HepG2 (cell line): ENCODE measurements at places on chromosomes 5 and 9. TPM values are rescaled to one million over a fixed set of nuclear protein-coding genes. Genes with fewer than 3 reads are reported as not detected.

DNA sequence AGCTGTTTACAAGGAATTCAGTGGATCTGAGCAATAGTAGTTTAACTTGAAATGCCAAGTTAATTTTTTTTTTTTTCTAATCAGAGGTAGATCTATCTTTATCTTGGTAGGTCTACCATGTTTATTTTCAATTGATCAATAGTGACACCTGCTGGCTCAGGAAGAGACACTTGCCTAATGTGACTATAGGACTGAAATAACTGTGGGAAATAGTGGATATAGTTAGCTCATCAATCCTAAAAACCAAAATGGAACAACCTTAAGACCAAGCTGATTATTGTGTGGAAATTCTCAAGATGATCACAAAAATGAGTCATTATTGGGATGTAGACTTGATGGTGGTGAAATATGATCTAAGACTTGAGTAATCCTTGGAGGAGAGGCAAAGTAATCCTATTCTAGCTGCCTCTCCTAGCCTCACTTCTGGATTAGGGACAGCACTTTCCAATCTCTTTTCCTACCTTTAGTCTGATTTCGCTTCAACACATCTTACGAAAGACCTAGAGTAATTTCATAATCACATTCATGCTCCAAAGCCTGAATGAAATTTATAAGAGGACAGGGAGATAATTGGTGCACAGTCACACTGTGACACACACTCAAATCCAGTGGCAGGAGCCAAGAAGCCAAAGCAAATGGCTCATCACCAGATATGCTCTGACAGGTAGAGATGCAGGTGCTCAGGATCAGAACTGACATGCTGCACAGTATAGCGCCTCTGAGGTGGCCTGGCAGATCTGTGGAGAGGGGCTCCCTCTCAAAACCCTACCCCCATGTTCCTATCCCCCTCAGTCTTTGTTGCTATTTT is 156.3 kb downstream of the HMHB1 start:
- no peaks in the 10 kb centered on the region for H3K4me1 ChIP-seq
- DNase-seq: peak; percentile 22
- no peak overlapping the region for H3K27ac ChIP-seq
- H3K36me3 ChIP-seq: no peaks in the 10 kb centered on the region
- H3K4me3 ChIP-seq: no peak overlapping the region

GRCh38 chr5:80207832-80208231 is 48.0 kb downstream of the SERINC5 start:
- H3K36me3 ChIP-seq: no peaks in the 10 kb centered on the region; the same call in 1 of the 2 replicates
- no peak overlapping the region for H3K27ac ChIP-seq
- H3K4me3 ChIP-seq: no peak overlapping the region
- no peaks in the 10 kb centered on the region for H3K27me3 ChIP-seq

- H3K4me3 ChIP-seq: no peak overlapping the region
- H3K27me3 ChIP-seq: peaks cover 2% of the 10 kb centered on the region; the same call in 1 of the 2 replicates
- H3K27ac ChIP-seq: no peak overlapping the region
- no peaks in the 10 kb centered on the region for H3K4me1 ChIP-seq
Measured at GRCh38 chr5:15021266-15022046, 149.9 kb upstream of the ANKH start.

DNA sequence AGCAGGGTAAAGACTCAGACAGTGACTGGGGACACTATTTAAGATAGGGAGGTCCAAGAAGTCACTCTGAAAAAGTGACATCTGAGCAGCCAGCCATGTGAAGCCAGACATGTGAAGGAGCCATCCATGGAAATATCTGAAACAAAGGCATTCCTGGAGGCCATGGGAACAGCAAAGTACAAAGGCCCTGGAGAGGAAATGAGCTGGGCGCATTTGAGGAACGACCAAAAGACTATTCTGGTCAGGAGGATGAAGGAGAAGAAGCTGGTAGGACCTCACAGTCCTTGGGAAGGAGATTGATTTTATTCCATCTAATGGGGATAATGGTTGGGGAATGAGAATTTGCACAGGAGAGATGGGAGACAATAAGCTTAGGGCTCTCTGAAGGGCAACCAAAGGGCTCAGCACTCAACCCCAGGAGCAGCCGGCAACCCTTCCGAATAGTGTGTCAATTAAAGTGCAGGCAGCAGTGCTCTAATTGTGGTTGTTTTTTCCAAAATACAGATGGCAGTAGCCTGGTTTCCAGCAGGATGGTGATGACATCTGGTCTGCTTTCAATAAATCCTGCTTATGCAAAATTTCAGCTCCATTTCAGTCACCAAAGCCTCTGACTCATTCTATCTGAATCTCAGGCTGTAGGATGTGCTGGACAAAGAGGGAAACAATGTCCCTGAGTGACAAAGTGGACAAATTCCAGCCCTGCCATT is 26.7 kb downstream of the FOXI1 start:
- no peak overlapping the region for H3K27ac ChIP-seq
- no peak for DNase-seq
- no peak overlapping the region for H3K4me3 ChIP-seq
- no peaks in the 10 kb centered on the region for H3K27me3 ChIP-seq
- no peaks in the 10 kb centered on the region for H3K36me3 ChIP-seq
- H3K4me1 ChIP-seq: no peaks in the 10 kb centered on the region

The CCL28 gene
- not detected in 2 replicates for total RNA-seq

DNA sequence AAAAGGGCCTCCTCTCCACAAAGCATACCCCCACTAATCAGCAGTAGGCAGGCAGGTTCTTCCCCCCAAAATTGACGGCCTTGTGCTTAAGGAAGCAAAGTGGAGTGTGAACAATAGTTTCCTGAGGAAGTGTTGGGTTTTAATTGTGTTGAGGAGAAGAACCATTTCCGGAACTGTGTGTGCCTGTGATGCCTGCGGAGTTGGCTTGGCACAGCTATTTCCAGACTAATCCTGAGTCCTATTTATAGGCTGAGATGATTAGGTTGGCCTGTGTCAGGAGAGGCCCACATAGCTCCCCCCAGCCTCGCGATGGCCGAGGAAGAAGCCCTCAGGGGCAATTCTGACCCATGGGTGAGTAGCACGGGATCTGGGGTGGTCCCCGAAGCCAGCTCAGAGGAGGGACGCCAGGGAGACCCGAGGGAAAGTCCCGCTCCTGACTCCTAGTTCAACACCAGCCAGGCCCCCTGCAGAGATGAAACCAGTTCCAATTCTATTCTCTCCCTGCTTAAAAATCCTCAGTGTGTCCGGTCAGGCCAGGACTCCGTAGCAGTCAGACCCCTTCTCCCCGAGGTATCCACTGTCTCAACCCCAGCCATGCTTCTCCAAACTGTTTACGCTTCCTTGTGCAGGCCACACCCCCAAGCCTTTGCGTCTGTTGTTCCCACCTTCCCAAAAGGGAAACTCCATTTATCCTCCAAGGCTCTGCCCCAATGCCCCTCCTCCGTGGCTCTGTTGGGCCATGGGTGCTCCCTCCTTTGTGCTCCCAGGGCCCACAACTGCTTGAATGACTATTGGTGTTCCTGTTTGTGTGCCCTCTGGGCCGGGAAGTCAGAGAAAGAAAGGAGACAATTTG is 18.1 kb downstream of the GSN start:
- H3K36me3 ChIP-seq: no peaks in the 10 kb centered on the region
- no peak for DNase-seq
- no peaks in the 10 kb centered on the region for H3K27me3 ChIP-seq
- peaks cover 94% of the 10 kb centered on the region for H3K4me1 ChIP-seq

DNA sequence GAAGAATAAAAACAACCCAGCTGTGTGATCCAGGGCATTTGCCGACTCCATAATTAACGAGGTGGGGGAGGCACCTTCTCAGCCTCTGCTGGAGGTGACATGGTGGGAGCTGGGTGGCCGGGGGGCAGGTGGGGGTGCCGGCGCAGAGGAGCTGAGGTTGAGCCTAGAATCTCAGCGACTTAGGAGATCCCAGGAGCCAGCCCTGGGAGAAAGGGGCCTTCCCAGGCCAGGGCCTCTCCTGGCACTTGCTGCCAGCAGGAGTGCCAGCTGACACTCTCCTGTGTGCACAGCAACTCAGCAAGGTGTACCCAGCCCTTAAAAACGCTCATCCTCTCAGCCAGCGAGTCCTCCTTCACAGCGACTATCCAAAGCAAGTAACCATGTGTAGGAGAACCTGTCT is 62.8 kb upstream of the FCN1 start:
- DNase-seq: no peak
- H3K36me3 ChIP-seq: no peaks in the 10 kb centered on the region
- no peak overlapping the region for H3K27ac ChIP-seq
- H3K4me1 ChIP-seq: no peaks in the 10 kb centered on the region
- H3K4me3 ChIP-seq: no peak overlapping the region
- H3K27me3 ChIP-seq: peaks cover 3% of the 10 kb centered on the region; the same call in 1 of the 2 replicates

DNA sequence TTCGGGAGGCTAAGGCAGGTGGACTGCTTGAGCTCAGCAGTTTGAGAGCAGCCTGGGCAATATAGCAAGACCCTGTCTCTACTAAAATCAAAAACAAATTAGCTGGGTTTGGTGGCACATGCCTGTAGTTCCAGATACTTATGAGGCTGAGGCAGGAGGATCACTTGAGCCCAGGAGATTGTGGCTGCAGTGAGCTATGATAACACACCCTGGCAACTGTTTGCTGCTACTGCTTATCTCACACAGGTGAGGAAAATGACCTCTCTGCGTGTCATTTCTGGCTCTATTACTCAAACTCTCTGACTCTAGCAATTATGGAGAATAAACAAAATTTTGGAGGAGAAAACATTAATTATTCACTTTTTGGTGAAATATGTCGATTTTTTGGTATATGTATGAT is 45.3 kb upstream of the TMC1 start:
- H3K36me3 ChIP-seq: no peaks in the 10 kb centered on the region
- H3K27me3 ChIP-seq: no peaks in the 10 kb centered on the region
- DNase-seq: no peak
- peaks cover 31% of the 10 kb centered on the region for H3K4me1 ChIP-seq
- no peak overlapping the region for H3K27ac ChIP-seq
- H3K4me3 ChIP-seq: no peak overlapping the region

The NUTM2F gene
- 0.07 and 0.09 TPM in 2 replicates for total RNA-seq

The WHRN gene
- 1.8 and 2.3 TPM in 2 replicates for total RNA-seq

The CCNJL gene
- total RNA-seq: 1.1 and 1.6 TPM in 2 replicates

The PHAX gene
- 59.7 and 95.0 TPM in 2 replicates for total RNA-seq

The SLC25A48 gene
- 4.0 and 4.5 TPM in 2 replicates for total RNA-seq

The MEIKIN gene
- not detected in 2 replicates for total RNA-seq

- no peaks in the 10 kb centered on the region for H3K36me3 ChIP-seq
- H3K27ac ChIP-seq: no peak overlapping the region
- DNase-seq: no peak
- H3K4me3 ChIP-seq: no peak overlapping the region
- no peaks in the 10 kb centered on the region for H3K27me3 ChIP-seq
- no peaks in the 10 kb centered on the region for H3K4me1 ChIP-seq
Measured at GRCh38 chr9:72599874-72600534, 78.6 kb downstream of the TMC1 start.

The ANKRD55 gene
- total RNA-seq: 0.11 and 0.31 TPM in 2 replicates

The C8G gene
- total RNA-seq: 2.0 and 4.9 TPM in 2 replicates

DNA sequence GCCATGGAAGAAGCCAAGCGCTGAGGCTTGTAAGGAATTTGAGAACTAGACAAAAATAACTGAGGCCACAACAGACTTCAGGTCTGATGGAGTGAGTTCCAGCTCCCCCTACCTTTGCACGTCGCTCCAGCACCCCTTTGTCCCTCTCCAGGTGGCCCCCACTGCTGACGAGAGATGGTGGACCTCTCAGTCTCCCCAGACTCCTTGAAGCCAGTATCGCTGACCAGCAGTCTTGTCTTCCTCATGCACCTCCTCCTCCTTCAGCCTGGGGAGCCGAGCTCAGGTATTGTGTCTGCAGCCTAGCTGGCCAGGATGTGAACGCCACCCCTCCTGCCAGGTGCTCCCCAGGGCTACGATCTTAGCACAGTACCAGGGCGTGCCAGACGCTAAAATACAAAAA is 5.2 kb downstream of the BTNL9 start:
- H3K27ac ChIP-seq: no peak overlapping the region
- no peak overlapping the region for H3K4me3 ChIP-seq
- H3K27me3 ChIP-seq: peaks cover 70% of the 10 kb centered on the region
- H3K36me3 ChIP-seq: no peaks in the 10 kb centered on the region
- no peak for DNase-seq
